ENCODE measurements at places on chromosomes 1 and 21.

- DNase-seq, result no peak
Measured at GRCh38 chr1:192587386-192588266, 12.1 kb downstream of the RGS1 start.

- DNase-seq, result no peak
Measured at GRCh38 chr1:160346958-160347357, 3.8 kb downstream of the NCSTN start.

DNA sequence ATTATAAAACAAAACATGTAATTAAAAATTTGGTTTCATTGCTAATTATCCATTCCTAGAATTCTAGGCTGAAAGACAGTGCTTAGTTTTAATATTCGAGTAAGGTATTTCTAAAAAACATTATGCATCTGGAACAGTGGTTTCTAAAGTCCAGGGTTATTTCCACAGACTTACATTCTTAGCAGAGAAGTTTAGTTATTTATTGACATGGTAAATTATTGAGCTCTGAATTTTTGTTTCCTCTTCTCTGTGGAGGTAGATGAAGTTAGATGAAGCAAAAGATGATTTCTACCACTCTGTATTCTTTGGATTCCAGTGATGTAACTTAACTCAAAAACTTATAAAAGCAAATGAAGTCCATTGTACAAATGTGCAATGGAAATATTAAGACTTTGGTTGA, 709.4 kb downstream of the MRPL39 start:
- DNase-seq, result no peak

DNA sequence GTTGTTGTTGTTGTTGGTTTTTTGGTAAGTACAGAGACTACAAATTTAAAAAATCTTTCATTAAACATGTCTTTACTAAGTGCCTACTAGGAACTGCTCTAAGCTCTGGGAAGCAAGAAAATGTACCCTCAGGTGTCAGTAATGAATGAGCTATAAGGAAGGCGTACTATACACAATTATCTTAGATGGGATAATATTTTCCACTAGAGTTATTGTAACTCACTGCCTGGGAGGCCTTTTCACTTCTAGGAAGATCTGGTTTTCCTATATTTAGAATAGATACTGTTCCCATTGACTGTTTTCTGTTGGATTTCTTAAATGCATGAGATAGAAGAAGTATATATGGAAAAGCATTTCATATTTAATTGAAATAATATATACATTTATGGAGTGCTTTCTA, 19.6 kb downstream of the CLIC4 start:
- no peak for DNase-seq

- no peak for DNase-seq
Measured at GRCh38 chr1:11620405-11620804, 33.8 kb downstream of the FBXO2 start.

- DNase-seq, result no peak
Measured at GRCh38 chr1:164518692-164519332, 40.2 kb upstream of the PBX1 start.

DNA sequence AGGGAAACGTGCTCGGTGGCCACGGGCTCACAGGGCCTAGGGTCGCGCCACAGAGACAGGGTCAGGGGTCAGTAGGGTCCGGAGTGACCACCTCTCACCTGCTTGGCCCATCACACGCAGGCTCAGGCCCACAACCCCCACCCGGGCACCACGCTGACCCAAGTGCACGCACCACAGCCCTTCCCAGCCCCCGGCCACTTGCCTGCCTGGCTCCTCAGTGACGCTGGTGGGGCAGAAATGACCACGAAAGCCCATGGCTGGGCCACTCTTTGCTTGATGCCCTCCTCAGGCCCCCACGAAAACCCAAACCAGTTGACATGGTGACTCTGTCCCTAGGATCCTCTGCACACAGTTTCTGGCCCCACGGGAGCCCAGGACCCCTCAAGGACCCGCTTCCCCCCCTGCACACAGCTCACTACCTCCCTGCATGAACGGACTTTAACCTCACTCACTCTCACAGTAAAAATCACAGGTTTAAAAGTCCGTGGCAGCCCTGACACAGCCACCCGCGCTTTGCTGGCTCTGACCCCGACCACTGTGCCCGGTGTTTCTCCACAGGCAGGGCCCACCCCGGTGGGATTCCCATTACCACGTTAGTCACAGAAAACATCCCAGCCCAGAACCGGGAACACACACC, 20.7 kb downstream of the NADK start:
- DNase-seq, result no peak

- DNase-seq, result peak; percentile 28
Measured at GRCh38 chr1:204377800-204378668, 18.3 kb upstream of the PLEKHA6 start.

DNA sequence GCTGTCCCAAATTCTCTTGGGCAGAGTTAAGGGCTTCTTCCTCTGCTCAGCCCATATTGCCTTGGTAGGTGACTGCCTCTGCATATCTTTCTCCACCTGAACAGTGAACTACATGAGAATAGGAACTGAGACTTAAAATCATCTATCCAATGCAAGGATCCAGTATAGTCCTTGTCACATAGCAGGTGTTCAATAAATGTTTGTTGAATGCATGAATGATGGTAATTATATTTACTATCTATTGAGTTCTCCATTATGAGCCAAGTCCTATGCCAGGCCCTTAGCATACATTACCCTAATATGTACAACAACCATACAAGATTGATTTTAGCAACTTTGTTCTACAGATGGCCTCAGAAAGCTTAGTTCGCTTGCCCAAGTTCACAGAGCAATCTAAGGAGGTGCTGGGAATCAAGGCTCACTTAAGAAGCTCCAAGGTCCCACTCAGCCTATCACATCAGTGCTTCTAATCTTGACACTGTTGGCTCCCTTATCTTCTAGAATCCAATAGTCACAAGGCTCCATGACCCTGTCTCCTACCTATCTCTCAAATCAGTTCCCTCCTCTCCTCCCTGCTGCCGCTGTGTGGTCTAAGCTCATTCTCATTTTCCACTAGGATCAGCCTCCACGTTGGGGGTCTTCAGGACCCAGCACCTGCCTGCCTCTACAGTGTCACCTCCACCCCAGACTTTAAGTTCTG, 2.2 kb upstream of the CDK18 start:
- no peak for DNase-seq

DNA sequence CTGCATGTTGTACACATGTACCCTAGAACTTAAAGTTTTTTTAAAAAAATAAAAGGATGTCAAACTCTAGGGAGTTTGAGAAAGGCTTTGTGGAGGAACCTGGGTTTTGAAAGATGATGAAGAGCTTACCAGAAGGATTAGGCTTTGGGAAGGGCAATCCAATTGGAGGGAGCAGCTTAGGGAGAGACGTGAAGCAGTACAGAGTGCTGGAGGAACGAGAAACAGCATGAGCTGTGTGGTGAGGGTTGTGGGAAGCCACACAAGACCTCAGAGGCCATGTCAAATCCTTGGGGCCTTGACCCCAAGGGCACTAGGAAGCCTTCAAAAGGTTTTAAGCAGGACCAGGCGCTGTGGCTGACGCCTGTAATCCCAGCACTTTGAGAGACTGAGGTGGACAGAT, 8.4 kb upstream of the KPNA6 start:
- DNase-seq, result no peak

DNA sequence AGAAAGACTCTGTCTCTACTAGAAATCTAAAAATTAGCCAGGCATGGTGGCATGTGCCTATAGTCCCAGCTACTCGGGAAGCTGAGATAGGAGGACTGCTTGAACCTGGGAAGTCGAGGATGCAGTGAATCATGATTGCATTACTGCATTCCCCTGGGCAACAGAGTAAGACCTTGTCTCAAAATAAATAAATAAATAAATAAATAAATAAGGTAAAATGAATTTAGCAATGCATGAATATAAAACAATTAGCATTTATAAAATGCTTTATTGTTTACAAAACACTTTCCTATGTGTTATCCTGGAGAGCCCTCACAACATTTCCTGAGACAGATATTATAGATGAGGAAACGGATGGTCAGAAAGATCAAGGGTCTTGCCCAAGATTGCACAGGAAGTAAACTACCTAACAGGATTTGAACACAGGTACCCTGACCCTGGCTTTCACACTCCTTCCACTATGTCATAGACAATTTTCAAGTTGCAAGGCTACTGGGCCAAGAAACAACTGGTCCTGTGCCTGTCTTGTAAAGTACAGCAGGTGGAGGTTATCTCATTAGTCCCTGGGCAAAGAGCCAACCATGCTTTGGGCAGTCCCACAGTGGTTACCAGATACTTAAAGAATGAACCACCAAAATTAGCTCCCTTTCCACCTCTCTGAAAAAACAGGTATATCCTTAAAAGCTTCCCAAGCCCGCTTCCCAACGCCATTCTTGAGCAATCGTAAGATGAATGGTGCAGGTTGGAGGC, 15.4 kb upstream of the VSIG8 start:
- DNase-seq, result no peak

- no peak for DNase-seq
Measured at GRCh38 chr1:54826226-54826816, 25.2 kb upstream of the TTC22 start.

DNA sequence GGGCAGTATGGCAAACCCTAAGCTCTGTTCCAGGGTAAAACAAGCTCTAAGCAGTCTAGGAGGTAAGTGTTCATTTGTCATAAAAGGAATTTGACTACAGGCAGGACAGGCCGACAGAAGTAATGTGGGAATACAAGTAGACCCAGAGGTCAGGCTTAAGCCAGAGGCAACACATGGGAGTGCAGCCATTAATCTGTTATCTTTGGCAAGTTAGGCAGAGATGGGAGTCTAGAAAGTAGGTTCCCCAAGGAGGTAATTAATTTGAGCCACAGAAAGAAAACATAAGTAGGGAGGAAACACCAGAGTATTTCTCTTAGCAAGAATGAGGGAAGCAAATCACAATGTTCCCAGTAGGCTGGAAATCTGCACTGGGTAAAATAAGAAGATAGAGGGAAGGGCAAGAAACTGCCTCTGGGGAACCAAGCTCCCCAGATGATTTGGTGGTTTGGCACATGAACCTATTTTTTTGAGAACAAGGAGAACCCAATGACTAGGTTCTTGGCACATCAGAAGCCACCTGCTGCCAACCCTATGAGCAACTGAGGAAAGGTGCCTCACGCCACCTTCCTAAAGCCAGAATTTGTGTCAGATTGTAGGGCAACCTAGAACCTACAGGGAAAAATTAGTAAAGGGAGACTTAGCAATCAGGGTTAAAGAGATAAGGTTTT, 636.4 kb upstream of the PLXNA2 start:
- DNase-seq, result no peak

GRCh38 chr1:185440877-185441276, 123.8 kb upstream of the IVNS1ABP start:
- no peak for DNase-seq

- no peak for DNase-seq
Measured at GRCh38 chr1:114344656-114345055, 166.3 kb downstream of the TRIM33 start.

DNA sequence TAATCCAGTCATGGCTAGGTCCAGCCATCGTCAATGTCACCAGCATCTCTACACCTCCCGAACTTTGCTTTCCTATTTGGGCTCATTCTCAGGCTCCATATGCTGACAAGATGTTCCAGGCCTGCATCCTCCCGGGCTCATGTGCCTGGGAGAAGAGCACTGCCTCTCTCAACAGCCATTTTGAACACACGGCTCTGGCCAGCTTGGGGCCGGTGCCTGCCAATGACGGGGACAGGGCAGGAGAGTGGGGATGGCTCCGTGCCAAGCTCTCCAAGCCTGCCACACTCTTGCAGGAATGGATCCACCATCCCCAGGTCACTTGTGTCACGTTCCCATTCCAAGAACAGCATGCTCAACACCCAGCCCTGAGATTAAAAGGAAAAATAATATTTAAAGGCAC, 61.4 kb upstream of the PAX7 start:
- no peak for DNase-seq

DNA sequence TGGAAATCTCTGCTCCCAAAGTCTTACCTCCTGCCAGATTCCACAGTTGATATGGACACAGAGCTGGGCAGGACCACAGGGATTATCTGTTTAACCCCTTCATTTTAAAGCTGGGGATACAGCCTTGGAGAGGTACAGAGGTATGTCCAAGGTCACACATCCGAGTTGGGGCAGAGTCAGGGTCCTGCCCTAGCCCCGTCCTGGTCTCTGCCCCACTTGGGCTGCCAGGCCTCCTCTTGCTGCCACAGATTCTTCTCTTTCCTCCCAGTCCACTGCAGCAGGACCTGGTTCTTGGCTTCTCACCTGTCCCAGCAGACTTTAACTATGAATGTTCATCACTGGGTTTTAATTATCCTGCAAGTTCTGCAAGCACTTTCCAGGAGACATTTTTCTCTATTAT, 258.3 kb downstream of the MATN1 start:
- DNase-seq, result no peak

DNA sequence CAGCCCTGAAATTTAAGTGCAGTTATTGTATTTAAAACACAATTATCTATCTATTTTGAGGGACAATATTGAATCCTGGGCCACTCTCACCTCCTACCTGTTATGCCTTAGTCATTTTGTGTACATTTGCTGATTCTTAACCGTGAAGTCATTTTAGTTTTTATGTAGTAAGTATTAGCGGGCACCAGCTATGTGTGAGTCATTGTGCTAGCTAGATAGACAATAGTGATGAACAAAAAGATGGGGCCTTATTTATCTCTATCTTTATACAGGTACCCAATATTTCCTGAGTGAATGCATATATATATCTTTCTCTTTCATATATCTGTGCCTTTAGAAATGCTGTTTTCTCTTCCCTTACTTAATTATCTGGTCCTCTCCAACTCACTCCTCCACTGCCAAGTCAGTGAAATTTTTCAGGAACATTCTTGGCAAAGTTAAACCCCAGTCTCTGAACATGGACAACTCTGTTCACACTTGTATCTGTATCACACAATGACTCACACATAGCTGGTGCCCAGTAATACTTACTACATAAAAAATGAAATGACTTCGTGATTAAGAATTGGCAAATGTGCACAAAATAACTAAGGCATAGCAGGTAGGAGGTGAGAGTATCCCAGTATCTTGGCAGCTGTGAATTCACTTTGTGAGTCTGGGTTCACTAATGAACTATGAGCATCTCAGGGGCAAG, 166.0 kb upstream of the C8B start:
- no peak for DNase-seq

DNA sequence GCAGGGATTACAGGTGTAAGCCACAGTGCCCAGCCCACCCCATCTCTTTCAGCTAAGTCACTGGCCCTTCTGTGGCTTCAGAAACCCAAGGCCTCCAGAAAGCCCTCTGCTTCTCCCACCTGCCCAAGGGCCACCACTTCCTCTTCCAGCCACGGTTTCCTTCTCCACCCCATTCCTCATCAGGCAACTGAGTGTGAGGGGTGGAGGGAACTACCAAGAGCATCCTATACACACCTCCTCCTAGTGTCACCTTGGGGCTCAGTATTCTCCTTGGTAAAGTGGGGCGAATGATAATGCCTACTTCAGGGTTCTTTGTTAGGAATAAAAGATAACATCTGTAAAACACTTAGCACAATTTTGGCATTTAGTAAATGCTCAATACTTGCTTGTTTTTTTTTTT, 30.0 kb downstream of the KNCN start:
- DNase-seq, result no peak

DNA sequence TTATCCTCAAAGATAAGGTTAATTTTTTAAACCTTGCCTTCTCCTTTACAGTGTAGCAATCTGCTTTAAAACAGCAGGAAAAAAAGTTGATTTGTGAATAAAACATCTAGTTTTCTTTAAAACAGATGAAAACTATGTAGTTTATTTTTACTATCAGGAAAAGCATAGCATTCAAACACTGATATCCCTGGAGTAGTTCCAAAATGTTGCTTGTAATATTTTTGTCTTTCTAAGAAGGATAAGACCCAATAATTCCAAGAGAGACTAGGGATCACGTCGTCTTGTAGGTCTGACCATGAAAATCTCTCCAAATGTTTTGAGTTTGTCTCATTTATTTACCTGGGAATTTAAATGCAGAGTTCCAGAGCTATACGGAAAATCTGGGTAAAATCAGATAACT, 204.0 kb downstream of the NTNG1 start:
- DNase-seq, result no peak

All from stimulated activated CD4-positive, alpha-beta T cell treated with anti-CD3 and anti-CD28 coated beads, Interleukin-12 subunit alpha, Interleukin-12 subunit beta, amount 100 ng/mL, for 48 hours (primary cell).